ENCODE measurements at places on chromosomes 7 and 10. TPM values are rescaled to one million over a fixed set of nuclear protein-coding genes. Genes with fewer than 3 reads are reported as not detected.

HECW1 gene
- 12.7 TPM for total RNA-seq

IQUB gene
- 0.05 TPM for total RNA-seq

PRPS1L1 gene
- total RNA-seq, result not detected

ITGB8 gene
- total RNA-seq, result 0.81 TPM

SND1 gene
- total RNA-seq, result 104 TPM

CNOT4 gene
- 11.8 TPM for total RNA-seq

CYP3A4 gene
- not detected for total RNA-seq

FEZF1 gene
- total RNA-seq, result not detected

RAPGEF5 gene
- 0.07 TPM for total RNA-seq

IL6 gene
- total RNA-seq, result 1.8 TPM

NME8 gene
- total RNA-seq, result not detected

FLNC gene
- 4.1 TPM for total RNA-seq

NXPH1 gene
- total RNA-seq, result not detected

TMEM139 gene
- 1.3 TPM for total RNA-seq

CALCR gene
- total RNA-seq, result not detected

NPC1L1 gene
- total RNA-seq, result 0.03 TPM

CCNJ gene
- 5.7 TPM for total RNA-seq

TAS2R3 gene
- total RNA-seq, result not detected

GDF10 gene
- 0.09 TPM for total RNA-seq

MMRN2 gene
- total RNA-seq, result 0.81 TPM

ZNF716 gene
- not detected for total RNA-seq

OR2A7 gene
- total RNA-seq, result not detected

TMEM273 gene
- total RNA-seq, result not detected

ZNF107 gene
- 2.6 TPM for total RNA-seq

ZPBP gene
- not detected for total RNA-seq

LRRD1 gene
- total RNA-seq, result not detected

SVIL gene
- total RNA-seq, result 18.2 TPM
